Psoas muscle (tissue), 8 donors: ENCODE measurements at places on chromosomes 5 and 9. TPM values are rescaled to one million over a fixed set of nuclear protein-coding genes. Genes with fewer than 3 reads are reported as not detected.

GRCh38 chr5:13188371-13188770 lies 756.1 kb downstream of the DNAH5 start:
- no peak for DNase-seq

GRCh38 chr9:4691795-4692194 lies 12.4 kb downstream of the CDC37L1 start:
- DNase-seq: no peak

GRCh38 chr5:27594141-27594540 lies 555.8 kb upstream of the CDH9 start:
- no peak for DNase-seq

DNA sequence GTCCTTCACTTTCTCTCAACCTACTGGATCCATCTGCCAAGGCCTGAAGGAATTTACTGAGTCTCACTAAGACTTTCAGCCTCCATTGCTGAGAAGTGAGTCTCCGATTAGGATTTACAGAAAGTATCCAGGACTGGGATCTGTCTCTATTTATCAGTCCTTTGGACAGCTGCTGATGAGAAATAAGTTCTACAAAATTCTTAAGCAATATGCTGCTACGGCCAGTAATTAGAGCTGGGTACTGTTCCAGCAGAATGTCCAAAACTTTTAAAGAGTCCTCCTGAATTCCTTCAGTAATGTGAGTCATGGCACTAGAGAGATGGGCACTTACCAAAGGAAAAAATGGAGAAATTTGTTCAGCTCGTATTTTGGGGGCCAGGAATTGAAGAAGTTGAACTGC lies 5.9 kb downstream of the TEX10 start:
- DNase-seq: no peak

Gene GAPT
- 0.38 TPM for polyA plus RNA-seq

Gene SLC27A6
- 0.17 TPM for polyA plus RNA-seq

Gene CMYA5
- 1,216 TPM for polyA plus RNA-seq
